ENCODE measurements at places on chromosomes 16 and 17.

DNA sequence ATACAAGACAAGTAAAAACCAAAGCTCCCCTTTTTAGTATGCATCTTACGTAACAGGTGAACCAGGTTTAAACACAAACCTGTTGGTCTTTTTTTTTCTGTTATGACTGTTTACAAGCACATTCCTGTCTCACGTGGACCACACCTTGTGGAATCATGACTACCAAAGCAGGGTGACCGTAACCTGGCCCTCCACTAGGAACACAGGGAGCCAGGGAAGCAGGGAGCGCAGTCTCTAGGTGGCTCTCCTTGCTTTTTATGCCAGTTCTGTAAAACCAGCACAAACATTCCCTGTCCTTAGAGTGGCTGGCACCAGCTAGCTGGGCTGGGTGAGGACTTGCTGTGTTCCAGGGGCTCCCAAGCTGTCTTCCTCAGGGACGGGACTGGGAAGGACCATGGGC is 44.1 kb downstream of the DDX19A start:
- DNase-seq, result peak; percentile 10

- DNase-seq, result no peak
These were observed 26.1 kb upstream of the VAT1L start for GRCh38 chr16:77762262-77762661.

DNA sequence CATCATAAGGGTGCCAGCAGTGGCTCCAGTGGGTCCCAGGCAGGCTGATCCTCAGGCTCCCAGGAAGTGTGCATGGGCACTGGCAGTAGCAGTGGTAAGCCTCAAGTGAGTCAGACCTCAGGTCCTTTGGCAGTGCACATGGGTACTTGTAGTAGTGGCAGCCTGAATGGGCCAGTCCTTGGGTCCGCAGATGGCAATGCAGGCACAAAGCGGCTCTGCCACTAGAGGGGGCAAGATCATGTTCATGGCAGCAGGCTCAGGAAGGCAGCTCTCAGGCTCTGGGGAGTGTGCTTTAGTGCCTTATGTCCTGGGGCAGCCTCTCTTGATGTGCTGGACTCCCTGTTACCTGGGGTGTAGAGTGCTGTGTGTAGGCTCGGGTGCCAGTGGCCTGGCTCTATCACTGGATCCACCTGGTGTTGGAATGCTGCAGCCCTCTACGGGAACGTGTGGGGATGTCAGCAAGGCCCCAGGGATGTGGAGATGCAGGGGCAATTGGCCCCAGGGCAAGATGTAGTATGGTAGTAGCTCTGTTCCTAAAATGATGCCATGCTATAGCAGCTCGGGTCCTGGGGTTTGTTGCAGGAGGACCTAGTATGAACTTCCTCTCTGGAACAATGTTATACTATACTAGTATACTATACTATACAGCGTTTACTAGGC is 11.0 kb downstream of the ACSM3 start:
- peak; percentile 83 for DNase-seq

DNA sequence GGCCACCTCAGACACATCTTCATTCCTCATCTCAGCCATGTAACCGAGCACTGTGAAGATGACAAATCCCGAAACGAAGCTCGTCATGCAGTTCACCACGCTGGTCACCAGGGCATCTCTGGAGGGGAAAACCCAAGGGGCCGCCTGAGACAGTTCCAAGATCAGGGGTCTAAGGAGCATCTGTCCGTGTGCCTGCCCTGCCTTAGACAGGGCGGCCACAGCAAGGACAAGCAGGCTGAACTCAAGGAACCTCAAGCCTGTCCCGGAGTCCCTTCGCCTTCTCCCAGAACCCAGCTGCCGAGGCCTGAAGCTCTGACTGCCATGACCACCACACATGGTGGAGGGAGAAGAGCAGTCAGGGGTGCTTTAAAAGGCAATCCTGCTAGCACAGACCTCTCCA is 22.7 kb downstream of the SLC6A4 start:
- no peak for DNase-seq

DNA sequence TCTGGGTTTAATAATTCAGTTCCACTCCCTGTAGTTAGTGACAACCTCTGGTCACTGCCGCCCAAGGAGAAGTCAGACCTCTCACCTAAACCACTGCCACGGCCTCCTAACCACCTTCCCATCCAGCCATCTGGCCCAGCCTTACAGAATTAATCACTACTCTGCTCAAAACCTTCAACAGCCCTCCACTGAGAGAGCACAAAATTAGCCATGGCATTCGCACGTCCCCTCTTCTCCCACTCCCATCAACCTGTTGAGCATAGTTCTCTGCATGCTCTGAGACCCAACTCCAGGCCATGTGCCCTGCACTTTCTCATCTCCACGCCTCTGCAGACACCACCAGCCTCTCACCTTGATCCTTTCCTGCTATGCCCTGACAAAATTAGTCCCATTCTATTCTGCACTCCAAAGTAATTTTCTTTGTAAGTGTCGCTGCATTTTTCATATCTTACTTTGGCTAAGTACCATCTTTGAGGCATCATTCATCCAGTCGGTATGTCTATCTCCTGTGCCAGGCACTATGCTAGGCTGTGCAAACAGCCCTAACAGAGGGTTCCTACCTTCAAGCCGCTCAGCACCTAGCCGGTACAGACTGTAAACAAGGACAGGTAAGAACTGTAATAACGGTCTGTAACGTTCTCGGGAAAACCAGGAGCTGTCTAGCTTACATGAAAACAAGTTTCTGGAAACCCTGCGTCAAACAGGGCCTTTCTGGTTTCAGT is 963 bp downstream of the COPRS start:
- DNase-seq, result no peak

GRCh38 chr17:5585836-5586521 is 1.7 kb upstream of the NLRP1 start:
- DNase-seq, result peak; percentile 95

DNA sequence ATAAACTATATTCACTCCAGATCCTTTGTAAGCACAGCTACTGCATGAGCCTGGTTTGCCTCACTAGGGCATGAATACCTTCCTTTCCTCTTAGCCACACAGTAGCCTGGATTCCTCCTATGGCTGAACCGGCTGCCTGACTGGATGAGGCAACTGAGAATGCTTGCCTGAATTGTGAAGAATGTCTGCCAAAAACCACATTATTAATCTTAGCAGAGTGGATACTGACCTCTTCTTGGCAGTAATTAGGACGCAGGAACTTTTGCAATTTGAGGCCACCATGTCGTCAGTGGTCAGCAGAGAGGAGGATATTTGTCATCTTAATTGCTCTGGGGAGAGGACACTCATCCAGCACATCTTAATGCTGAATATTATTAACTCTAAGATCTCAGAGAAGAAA is 651.8 kb upstream of the GOT2 start:
- peak; percentile 1 for DNase-seq

DNA sequence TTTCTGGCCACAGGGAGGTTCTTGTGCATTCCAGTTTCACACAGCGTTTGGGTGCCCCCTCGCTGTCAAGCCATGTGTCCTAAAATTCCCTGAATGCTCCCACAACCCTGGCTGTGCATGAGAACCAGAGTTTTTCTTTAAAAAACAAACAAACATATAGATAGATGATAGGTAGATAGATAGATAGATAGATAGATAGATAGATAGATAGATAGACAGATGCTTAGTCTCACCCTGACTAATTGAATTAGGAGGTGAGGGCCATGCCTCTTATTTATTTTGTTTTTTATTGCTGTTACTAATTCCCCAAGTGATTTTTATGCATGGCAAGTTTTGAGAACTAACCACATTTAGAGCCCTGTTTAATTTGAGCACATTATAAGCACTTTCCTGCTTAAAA is 32.2 kb downstream of the PRSS54 start:
- DNase-seq, result no peak

- DNase-seq, result peak; percentile 85
These were observed 16.4 kb downstream of the SAP30BP start for GRCh38 chr17:75683583-75683982.

DNA sequence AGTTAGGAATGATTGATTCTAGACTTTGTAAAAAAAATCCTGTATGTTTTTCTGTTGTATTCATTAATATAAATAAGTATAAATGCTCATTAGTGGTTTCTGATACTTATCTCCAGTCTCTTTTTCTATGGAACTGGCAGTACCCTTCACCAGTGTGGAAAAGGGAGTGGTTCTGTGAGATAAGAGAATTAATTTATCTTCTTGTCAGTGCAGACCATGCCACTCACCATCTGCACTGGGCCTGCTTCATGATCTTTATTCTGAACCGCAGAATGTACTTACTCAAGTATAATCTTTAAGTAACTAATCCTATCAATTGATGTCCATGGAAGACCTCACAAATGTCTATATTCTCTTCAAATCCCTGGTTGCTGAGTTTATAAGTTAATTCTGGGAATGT is 836.1 kb upstream of the CDH8 start:
- no peak for DNase-seq

DNA sequence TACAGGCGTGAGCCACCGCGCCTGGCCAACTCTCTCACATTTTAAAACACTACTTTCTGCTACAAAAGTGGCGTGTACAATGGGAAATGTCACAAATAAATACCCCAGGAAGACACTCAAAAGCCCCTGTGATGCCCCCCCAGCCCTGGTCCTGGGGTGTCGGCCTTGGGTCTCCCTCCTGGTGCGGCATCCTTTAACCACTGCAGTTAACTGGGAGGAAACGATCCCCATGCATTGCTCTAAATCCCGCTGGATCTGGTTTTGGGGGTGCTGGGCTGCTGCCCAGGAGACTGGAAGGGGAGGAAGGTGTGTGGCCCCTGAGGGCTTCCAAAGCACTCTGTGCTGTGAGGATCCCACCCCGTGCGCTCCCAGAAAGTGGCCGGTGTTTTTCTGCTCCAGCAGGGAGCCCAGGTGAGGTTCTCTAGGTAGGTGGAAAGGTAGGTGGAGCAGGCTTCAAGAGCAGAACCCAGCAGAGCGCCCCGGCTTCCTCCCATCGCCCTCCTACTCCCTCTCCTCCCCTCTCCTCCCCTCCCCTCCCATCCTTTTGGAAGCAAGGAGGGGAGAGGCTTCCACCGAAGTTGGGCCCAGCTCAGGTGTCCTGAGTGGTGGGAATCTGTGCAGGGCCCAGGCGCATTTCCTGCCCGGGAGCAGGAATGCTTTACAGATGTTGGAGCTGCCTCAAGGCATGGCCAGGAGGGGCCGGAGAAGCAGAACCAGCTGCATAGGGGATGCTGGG is 363.3 kb downstream of the SEC14L1 start:
- DNase-seq, result no peak

DNA sequence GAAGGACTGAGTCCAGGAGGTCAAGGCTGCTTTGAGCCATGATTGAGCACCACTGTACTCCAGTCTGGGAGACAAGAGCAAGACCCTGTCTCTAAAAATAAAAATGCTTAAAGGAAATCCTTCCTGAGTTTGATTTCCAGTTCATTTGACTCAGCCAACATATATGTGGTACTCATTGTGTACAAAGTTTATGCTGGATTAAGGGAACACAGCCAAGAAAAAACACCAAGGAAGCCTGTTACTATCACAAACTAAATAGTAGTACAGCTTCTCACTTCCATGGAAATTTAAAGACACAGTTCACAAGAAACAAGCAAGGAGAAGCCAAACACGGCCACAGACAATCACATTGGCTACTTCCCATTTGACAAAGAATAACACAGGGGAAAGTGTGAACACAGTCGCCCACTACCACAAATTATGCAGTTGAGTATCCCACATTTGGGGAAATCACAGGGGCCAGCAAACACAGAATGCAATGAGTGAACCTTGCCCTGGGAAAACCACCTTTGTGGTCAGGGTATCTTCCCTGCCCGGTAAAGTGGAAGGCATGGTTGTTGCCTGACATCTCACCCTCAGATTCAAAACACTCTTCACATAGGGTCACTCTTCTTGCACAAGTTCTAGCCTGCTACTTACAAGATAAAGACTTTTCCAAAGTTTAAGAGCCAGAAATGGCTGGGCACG is 14.5 kb downstream of the TEX14 start:
- DNase-seq, result no peak

DNA sequence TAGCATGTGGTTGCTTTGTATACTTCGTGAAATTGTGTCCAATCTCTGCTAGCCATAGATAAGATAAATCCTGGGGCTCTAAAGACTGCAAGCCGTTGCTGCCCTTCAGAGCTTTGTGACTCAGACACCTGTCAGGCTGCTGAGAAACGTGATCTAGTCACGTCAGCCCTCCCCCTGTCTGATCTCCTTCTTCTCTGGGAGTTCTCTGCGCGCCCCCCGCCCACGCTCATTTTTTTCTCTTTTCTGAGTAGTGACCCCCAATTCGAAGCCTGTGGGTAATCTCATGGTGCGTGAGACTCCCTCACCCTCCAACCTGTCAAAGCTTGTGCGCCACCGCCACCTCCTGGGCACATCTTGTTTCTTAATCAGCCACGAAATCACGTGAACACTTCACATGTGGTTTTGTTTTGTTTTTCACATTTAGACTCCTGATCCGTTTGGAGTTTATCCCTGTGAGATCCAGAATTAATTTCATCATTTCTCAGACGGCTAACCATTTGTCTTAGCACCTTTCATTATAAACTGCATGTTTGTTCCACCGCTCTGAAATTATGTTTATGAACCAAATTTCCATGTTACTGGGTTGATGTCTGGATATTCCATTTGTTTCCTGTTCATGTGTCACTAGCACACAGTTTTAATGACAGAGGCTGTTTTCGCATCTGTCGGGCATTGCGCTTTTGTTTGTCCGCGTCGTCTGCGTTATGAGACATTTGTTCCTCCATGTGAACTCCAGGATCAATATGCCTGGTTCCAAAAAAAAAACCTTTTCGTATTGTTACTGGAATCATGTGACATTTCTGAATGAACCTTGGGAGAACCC is 977 bp upstream of the ZNF778 start:
- DNase-seq, result peak; percentile 56

GRCh38 chr17:18968945-18969887 is 17.3 kb downstream of the SLC5A10 start:
- DNase-seq, result peak; percentile 38

- DNase-seq, result no peak
These were observed 13.6 kb upstream of the BCAS3 start for GRCh38 chr17:60664022-60664421.

DNA sequence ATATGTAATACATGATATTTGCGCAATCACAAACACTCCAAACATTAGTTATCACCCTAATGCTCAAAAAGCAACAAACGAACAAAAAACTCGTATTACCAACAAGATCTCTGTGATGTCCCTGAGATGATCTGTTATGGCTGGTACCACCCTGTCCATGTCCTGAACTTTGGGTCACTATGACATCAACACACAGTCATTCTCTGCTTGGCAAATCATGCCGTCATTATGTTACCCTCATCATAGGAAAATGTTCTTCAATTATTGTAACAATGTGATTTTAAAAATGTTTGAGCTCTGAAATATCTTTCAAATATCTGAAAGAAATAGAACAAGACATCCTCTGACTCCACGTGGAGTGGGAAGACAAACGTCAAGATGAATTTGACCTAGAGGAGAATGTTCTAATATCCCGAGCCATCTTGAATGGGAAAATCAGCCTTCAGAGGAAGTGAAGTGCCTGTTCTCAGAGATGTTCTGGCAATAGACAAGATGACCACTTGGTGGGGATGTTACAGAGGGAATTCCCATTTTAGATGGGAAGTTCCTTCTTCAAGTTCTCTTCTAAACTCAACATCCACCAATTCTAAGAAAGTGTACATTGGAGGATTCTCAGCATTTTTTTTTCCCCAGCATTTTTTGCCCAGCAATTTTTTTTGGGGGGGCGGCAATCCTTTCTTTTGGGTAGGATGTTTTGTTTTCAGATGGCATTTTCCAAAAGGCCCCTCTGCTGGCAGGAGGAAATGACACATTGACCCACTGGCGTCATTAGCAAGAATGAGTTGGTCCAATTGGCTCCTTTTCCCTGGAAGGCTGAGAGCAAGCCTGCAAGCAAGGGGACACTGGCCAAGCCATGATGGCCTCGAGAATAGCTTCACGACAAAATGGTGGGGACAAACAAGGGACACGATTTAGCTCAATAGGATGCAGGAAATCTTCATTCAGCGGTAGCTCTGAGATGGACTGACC is 3.7 kb upstream of the HSD17B2 start:
- peak; percentile 67 for DNase-seq

Data from kidney tubule cell (primary cell).